PC-9 (cell line): ENCODE measurements at places on chromosomes 6 and 20.

DNA sequence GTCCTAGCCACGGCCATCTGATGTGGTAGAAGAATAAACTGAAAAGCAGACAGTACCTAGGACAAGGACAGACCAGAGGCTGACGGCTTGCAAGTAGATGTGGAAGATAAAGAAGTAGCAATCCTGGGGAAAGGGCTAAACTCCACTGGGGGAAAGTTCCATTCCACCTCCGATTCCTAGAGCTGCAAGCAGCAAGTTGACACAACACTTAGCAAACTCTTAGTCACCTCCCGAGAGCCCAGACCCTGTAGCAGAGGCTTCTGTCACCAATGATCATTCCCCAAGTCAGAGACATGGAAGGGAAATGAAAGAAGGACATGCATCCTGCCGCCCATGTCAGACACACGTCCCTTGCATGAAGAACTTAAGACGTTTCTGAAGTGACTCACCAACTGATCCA, 99.2 kb upstream of the RPS6KA2 start:
- DNase-seq, result no peak

DNA sequence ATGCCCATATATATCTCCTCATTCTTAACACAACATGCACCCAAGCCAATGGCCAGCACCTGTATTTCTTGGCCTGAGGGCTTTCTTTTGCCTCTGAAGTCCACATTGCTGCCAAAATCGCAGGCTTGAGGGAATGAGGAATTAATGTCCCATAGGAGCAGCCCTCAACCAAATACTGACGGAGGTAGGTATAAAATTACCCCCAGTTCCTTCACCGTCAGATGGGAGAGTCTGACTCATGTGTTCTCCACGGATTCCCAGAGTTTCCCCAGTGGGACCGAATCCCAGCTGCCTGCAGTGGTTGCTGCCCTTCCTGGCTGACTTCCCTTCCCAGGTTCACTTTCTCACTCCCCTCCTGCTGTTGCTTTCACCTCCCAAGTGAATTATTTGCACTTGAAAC, 602.2 kb upstream of the NOX3 start:
- DNase-seq, result no peak

- no peak for DNase-seq
These were observed 100.6 kb downstream of the NKAIN2 start for GRCh38 chr6:123904228-123904627.

DNA sequence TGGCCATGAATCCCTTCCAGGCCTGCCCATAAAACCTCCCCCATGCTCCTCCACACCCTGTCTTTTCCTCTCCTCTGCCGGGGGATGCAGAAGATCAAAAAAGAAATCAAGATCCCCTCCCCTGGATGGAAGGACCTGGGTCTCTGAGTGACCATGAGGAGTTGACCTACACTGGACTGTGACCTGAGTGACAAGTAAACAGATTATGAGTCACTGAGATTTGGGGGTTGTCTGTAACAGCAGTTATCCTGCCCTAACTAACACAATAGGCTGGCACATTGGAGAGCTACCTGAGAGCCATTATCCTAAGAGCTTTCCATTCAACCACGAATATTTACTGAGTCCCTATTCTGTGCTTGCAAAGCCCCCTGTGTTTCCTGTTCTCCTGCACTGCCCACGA, 28.4 kb upstream of the SIRPA start:
- DNase-seq, result no peak

GRCh38 chr20:3981132-3981452, 34.3 kb downstream of the RNF24 start:
- DNase-seq, result no peak
